KBM-7 (cell line): ENCODE measurements at places on chromosomes 2 and 18.

GRCh38 chr18:71136487-71136886, 847.6 kb downstream of the SOCS6 start:
- no peak for DNase-seq

DNA sequence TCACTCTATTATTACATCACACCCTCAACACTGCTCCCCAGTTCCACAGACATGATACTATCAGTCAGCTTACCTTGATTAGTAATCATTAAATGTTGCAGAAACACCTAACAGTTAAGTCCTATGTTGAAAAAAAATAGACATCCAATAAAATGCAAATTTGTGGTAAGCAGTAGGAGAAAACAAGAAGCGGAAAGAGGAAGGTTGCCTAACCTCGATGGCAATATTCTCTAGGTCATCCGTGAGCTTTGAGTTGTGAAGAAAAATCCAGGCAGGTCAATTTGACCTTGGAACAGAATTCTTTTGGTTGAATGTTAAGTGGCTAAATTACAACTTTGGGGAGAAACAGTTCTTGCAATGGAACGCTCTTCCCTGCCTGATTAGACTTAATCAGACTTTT, 264.4 kb downstream of the AFF3 start:
- no peak for DNase-seq

DNA sequence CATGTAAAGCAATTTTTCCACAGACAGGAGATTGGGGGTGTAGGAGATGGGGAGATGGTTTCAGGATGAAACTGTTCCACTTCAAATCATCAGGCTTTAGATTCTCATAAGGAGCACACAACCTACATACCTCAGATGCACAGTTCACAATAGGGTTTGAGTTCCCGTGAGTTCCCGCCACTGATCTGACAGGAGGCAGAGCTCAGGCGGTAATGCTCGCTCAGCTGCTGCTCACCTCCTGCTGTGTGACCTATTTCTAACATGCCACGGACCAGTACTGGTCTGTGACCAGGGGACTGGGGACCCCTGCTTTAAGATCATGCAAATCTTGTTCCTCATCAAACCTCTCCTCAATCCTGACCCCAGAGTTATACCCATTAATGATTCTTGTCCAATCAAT, 70.1 kb downstream of the RPE start:
- no peak for DNase-seq

GRCh38 chr18:24530630-24531111, 70.2 kb downstream of the HRH4 start:
- DNase-seq: peak; percentile 88

- no peak for DNase-seq
Observed at GRCh38 chr2:12948231-12948960, 231.7 kb downstream of the TRIB2 start.

GRCh38 chr2:234292205-234292961, 204.5 kb downstream of the ARL4C start:
- peak; percentile 46 for DNase-seq

DNA sequence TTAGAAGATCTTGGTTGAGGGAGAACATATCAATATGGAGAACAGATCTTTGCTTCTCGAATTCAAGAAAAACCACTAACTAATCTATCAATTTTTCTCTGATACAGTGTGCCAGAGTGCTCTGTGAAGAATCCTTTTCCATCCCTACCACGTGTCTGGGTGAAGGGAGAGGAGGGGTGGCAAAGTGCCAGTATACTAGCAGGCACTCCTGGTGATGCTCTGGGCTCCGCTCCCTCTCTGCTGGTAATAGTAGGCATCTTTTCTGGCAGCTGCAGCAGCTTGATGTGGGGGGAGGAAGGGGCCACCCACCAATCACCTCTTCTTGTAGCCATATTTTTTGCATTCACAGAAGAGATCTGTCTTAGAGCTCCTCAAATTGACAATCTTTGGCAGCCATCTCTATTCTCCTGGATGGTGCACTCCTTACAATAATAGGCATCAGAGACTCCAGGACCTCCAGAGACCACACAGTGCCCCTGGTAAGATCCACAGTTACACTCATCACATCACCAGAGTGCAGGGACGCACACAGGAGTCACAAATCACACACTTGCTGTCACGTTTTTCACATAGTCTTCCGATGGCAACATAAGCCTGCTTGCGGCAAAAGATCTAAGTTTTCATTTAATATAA, 15.7 kb downstream of the STK39 start:
- DNase-seq: no peak

GRCh38 chr18:3391704-3392466, 58.1 kb upstream of the TGIF1 start:
- DNase-seq: no peak

- no peak for DNase-seq
Observed at GRCh38 chr2:23475036-23475435, 90.1 kb downstream of the KLHL29 start.

- DNase-seq: no peak
Observed at GRCh38 chr18:7071600-7071999, 46.0 kb downstream of the LAMA1 start.

- no peak for DNase-seq
Observed at GRCh38 chr2:206718296-206718695, at the start of gene DYTN. TSS of gene DYTN (minus strand) at chr2:206718396. CDS start at chr2:206718279, 117 bp downstream.

DNA sequence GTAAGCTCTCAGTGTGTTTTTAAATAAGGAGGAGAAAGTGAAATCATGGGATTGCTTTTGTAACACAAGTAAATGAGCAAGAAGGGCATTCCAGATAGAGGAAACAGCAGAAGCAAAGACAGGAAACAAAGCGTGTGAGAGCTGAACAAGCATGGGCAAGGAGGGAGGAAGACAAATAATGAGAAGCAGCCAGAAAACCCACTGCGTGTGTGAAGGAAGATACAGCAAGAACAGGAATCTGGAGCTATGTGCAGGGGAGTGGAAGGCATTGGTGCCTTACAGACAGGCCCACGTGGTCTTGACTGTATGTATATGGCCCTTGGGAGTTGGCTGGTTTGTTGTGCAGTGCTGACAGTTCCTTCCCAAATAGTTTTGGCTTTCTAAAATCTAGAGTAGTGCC, 88.6 kb downstream of the AAK1 start:
- peak; percentile 87 for DNase-seq

GRCh38 chr2:21486445-21486844, 362.7 kb downstream of the TDRD15 start:
- no peak for DNase-seq

- DNase-seq: no peak
Observed at GRCh38 chr2:70480468-70480867, 73.2 kb downstream of the TGFA start.

DNA sequence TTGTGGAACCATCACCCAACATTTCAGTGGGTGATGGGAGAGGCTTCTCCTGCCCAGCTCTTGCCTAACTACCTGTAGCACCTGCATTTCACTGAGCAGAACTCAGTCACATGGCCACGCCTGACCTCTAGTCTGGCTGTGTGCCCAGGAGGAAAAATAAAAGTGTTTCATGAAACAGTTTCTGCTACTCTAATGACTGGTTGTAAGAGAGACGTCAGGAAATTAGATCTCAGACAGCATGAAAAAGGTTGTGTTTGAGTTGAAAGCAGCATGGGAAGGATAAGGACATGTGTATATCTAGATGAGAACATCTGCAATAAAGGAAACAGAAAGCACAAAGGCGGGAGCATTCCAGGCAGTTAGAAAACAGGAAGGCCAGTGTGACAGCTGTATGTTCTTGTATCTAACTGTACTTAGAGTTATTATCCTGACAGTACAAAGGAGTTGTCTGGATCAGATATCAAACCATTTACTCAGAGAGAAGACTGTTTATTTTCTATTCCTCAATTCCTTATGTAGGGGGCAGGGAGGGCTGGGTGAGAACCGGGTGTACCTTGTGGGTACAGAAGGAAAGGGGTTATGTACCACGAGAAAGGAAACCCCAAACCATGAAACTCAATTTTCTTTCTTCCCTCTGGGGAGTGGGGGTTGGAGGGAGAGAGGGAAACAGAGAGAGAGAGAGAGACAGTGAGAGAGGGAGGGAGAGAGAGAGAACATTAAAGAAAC, 307.4 kb upstream of the VWC2L start:
- DNase-seq: peak; percentile 2

DNA sequence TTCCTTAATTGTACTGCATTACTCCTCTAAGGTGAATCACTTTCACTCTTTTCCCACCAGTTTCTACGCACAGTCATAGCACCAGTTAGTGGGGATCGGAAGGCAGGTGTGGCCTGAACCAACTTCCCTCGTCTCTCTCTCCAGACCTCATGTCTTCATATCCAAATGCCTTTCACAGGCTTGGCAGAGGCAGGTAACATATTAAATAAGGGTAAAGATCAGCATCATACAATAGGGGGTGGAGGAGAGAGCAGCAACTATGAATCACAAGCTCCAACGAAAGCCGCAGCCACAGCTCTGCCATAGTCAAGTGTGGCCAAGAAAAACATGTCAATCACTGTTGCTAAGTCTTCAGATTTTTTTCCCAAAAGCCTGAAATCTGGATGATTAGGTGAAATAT, 40.3 kb downstream of the AP1S3 start:
- DNase-seq: no peak

- no peak for DNase-seq
Observed at GRCh38 chr18:75109819-75110218, 99.1 kb downstream of the PTGR3 start.

GRCh38 chr2:127330753-127331152, 36.8 kb upstream of the ERCC3 start:
- no peak for DNase-seq

DNA sequence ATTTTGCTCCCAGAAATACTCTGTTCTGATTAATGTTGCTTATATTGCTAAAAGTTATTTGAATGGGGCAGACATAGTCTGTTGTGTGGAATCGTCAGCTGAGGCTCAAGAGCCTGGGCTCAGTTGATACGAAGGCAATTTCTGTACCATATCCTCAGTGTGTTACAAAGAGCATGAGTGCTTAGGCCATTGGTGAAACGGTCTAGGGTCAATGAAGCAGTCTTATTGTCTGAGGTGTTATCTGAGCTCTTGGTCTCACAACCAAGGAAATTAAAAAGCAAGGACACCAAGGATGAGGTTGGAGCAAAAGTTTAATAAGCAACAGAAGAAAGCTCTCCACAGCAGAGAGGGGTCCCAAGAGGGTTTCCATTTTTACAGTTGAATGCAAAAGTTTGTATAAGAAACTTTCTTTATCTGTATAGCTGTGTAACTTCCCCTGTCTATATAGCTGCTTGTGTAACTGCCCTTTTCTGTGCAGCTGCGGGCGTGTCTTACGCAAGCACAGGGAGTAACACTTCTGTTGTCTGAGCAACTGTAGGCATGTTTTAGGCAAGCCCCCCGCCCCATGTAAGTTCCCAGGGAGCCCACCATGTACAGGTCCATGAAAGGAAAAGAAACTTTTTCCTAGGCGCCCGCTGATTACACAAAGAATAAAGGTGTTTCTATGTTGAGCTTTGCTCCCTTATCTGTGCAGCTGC, 40.6 kb upstream of the DSC1 start:
- peak; percentile 80 for DNase-seq

GRCh38 chr2:104501929-104502328, 352.0 kb upstream of the POU3F3 start:
- DNase-seq: no peak

DNA sequence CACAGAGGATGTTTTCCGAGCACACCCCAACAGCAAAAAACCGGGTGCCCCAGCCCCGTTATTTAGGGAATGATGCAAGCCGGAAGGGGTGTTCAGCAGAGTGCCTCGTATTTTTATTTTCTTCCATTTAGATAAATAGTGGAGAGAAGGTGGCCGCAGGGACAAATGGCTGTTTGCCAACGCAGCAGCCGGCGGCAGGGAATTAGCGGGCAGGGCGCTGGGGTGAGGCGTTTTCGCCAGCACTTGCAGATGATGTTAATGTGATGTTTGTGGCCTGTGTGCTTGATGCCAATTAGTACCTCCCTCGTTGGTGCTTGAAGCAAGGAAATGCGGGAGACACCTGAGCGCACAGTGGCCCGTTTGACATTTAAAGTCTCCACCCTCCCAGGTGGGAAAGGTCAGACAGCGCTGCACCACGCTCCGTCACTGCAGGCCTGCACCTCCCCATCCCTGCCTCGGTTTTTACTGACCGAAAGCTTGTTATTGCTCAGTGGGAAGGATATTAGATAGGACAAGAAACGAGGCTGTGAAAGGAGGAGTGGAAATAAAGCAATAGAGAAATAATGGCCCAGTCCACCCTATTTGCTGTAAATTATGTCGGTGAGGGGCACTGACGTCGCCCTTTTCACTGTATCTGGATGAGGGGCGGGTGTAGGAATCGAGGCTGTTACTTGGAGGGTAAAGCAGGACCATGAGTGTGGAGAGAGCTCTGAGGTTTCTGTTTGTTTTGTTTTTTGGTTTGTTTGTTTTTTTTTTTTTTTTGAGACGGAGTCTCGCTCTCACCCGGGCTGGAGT, 39.1 kb downstream of the NFATC1 start:
- no peak for DNase-seq

DNA sequence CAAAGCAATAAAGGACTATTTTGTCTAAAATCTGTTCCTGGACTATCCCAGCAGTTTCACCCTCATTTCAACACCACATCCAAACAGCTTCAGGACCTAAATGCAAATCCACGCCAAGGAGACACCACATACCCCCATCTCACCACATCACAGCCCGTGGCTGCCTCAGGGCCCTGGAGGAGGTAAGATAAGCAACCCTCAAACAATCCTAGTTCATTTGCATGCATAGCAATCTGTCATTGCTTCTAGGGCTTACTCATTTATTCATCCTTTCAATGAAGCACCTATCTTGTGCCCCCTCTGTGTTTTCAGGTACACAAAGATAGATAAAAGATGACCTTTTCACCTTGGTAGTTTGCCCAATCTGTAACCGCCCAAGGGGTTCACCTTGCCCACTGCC, 86.5 kb downstream of the VSNL1 start:
- DNase-seq: no peak

DNA sequence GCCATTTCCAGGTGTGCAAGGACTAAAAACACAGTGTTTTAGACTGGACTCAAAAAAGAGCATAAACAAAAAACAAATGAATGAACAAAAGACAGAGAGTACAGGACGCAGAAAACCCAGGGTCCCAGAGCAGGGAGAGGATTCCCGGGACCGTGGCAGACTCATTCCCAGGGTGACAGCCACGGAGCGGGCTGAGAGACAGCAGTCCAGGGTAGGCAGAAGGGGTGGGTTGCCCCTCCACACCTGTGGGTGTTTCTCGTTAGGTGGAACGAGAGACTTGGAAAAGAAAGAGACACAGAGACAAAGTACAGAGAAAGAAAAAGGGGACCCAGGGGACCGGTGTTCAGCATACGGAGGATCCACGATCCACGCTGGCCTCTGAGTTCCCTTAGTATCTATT, 273.4 kb downstream of the EIPR1 start:
- no peak for DNase-seq

GRCh38 chr2:46873604-46874068, 42.0 kb downstream of the MCFD2 start:
- peak; percentile 59 for DNase-seq

GRCh38 chr2:72917138-72917876, at the start of gene EMX1:
TSS of gene EMX1 (plus strand) at chr2:72917519. CDS start at chr2:72917853, 334 bp downstream.
- DNase-seq: peak; percentile 47
